ENCODE measurements at places on chromosomes 12 and 14. TPM values are rescaled to one million over a fixed set of nuclear protein-coding genes. Genes with fewer than 3 reads are reported as not detected.

- DNase-seq, result no peak
- no peak overlapping the region for H3K27ac ChIP-seq
- no peak overlapping the region for H3K4me3 ChIP-seq
- peaks cover 50% of the 10 kb centered on the region for H3K27me3 ChIP-seq
Observed at GRCh38 chr12:54024581-54025305, 3.5 kb upstream of the HOXC6 start.

DNA sequence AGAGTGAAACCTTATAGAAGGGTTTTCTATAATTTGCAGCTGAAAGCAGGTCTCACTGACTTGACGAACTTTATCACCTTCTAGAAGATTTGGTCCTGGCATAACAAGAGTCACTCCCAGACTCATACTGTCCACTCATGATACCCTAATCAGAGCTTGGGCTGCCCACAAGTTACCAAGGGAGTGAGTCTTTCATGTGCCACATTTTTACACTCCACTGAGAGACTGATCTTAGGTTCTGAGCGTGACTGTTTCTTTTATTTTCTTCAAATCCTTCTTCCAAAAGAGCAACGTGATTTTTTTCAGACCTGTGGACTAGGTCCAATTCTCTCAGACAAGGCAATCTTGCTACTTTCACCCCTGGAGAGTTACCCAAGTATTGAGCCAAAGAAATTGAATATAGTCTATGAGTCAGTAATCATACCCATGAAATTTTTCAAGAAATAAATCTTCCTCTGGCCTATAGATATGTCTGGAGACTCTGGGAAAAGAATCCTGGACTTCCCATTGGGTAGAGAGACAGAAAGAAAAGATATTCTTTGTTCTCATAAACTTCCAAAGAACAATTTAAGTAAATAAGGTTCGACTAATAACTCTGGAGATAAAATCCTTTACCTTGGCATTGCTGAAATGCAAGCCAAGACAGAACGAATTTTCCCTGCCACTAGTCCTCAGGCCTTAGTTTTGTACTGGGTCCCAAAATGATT, 26.9 kb downstream of the SIX1 start:
- H3K27ac ChIP-seq, result no peak overlapping the region
- H3K27me3 ChIP-seq, result peaks cover 13% of the 10 kb centered on the region
- H3K36me3 ChIP-seq, result no peaks in the 10 kb centered on the region

GRCh38 chr12:13941258-13942249, 39.8 kb downstream of the GRIN2B start:
- DNase-seq, result peak; percentile 10
- no peaks in the 10 kb centered on the region for H3K4me1 ChIP-seq
- no peaks in the 10 kb centered on the region for H3K27me3 ChIP-seq
- no peak overlapping the region for H3K27ac ChIP-seq
- no peaks in the 10 kb centered on the region for H3K36me3 ChIP-seq

- no peak overlapping the region for H3K27ac ChIP-seq
- no peak overlapping the region for H3K4me3 ChIP-seq
- peak; percentile 28 for DNase-seq
- peaks cover 14% of the 10 kb centered on the region for H3K4me1 ChIP-seq
- H3K27me3 ChIP-seq, result no peaks in the 10 kb centered on the region
Observed at GRCh38 chr12:132600048-132601032, 10.0 kb downstream of the LRCOL1 start.

Gene CACNB3
- 9.1 TPM for total RNA-seq

GRCh38 chr14:71967704-71968103, 35.5 kb downstream of the RGS6 start:
- peaks cover 6% of the 10 kb centered on the region for H3K27me3 ChIP-seq
- no peak overlapping the region for H3K27ac ChIP-seq
- no peaks in the 10 kb centered on the region for H3K4me1 ChIP-seq

Gene LRRC43
- not detected for total RNA-seq

Gene HAL
- 0.57 TPM for total RNA-seq

GRCh38 chr14:61754627-61755381, 7.4 kb upstream of the SNAPC1 start:
- no peaks in the 10 kb centered on the region for H3K36me3 ChIP-seq
- peaks cover 12% of the 10 kb centered on the region for H3K27me3 ChIP-seq
- H3K27ac ChIP-seq, result no peak overlapping the region
- no peak overlapping the region for H3K4me3 ChIP-seq
- peaks cover 9% of the 10 kb centered on the region for H3K4me1 ChIP-seq
- no peak for DNase-seq

DNA sequence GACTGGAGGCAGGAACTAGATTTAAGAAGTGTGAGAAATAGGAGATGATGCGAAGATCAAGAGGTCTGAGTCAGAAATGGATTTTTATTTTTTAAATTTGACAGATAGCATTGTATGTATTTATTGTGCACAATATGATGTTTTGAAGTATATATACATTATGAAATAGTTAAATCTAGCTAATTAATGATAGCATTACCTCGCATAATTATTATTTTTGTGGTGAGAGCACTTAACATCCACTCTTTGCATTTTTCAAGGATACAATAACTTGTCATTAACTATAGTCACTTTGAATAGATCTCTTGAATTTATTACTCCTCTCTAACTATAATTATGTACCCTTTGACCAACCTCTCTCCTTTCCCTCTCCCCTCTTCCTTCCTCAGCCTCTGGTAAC, 3.7 kb downstream of the SMOC1 start:
- no peaks in the 10 kb centered on the region for H3K4me1 ChIP-seq
- no peak overlapping the region for H3K27ac ChIP-seq
- no peak for DNase-seq
- H3K36me3 ChIP-seq, result no peaks in the 10 kb centered on the region
